ENCODE measurements at places on chromosomes 1 and 21. TPM values are rescaled to one million over a fixed set of nuclear protein-coding genes. Genes with fewer than 3 reads are reported as not detected.

Gene PDE9A
- total RNA-seq = 0.95 TPM

DNA sequence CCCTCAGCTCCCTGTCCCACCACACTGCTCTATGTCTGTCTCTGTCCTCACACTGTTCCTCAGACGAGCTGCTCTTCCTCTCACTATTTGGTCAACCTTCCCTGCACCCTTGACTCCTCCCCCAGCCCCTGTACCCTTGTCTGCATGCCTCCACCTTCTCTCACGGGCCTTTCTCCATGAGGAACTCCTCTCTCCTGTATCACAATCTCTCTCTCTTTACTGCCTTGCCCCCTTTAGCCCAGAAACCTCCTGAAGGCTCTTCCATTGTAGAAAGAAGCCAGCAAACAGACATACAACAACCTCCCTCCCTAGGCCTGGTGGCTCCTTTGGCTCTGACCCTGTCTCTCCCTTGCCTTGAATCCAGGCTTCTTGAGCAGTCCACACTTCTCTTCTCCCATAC is 251.6 kb upstream of the CSF3R start:
- ATAC-seq = no peak

Gene TLR5
- total RNA-seq = not detected

- ATAC-seq = no peak
Observed at GRCh38 chr21:33690874-33691273, 48.6 kb downstream of the ITSN1 start.

- ATAC-seq = no peak
Observed at GRCh38 chr1:20840731-20841130, 53.6 kb upstream of the HP1BP3 start.

- no peak for ATAC-seq
Observed at GRCh38 chr1:165632491-165632890, 1.5 kb downstream of the MGST3 start.

GRCh38 chr1:54581621-54582035 is 33.6 kb downstream of the ACOT11 start:
- ATAC-seq = no peak

DNA sequence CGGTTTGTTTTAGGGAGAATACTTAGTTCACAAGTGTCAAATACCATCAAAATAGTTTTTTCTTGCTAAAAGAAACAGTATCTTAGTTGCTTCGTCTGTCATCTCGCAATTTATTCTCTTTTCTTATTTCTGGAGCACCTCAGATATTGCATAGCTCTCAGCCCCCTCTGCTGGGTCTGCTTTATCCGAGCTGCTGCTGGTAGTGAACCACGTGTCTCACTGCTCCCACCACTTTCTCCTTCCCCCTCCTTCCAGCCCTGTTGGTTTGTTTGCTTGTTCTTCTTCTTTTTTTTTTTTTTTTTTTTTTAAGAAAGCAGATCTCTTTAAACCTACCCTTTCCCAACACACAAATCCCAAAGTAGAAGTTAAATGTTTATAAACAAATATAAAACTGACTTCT is 170.8 kb downstream of the EDEM3 start:
- ATAC-seq = no peak

GRCh38 chr1:74430342-74430934 is 82.0 kb downstream of the LRRC53 start:
- no peak for ATAC-seq

GRCh38 chr1:111499026-111499785 is 4.2 kb downstream of the ADORA3 start:
- ATAC-seq = no peak

GRCh38 chr21:35091496-35091895 is 42.4 kb upstream of the RUNX1 start:
- ATAC-seq = no peak

Gene PTGS2
- total RNA-seq = 0.17 TPM

Gene TTC34
- total RNA-seq = 2.5 TPM

DNA sequence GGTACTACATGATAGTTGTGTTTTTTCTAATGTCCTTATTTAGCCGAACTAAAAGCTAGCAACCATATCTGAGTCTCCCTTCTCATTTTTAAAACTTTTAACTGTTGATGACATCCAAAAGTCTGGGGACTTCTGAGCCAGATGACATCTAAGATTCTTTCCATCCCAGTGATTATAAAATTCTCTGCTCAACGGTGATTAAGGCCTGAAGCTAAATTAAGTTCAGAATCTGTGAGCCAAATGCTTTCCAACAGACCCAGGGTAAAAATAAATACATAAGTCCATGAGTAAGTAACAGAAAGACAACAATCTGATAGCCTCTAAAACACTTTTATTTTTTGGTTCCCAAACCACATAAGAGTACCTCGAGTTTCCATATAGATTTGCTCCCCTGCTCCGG is 13.1 kb upstream of the PTP4A2 start:
- no peak for ATAC-seq

DNA sequence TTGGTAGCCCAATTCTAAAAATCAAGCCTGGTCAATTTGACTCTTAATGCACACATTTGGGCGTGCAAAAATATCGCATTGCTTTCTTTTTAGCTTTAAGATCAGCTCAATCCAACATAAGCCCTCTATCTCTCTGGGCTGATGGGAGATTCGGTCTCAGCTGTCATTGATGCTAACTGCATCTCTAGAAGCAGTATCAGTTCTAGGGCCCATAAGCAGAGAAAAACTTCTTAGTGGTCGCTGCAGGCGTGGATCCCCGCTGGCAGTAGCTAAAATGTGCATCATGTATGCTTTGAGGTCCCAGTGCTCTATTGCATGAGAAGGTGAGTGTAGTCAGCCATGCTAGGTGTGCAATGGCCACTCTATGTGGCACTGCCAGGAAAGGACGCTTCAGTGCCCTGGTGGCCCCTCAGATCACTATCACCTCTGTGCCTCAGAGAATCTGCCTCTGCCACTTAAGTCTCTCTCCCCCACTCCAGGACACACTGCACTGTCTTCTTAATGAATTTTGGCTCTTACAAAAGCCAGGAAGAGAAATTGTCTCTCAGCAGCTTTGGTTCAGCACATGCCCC is 79.7 kb upstream of the GADD45A start:
- no peak for ATAC-seq

Gene GREM2
- 3.4 TPM for total RNA-seq

DNA sequence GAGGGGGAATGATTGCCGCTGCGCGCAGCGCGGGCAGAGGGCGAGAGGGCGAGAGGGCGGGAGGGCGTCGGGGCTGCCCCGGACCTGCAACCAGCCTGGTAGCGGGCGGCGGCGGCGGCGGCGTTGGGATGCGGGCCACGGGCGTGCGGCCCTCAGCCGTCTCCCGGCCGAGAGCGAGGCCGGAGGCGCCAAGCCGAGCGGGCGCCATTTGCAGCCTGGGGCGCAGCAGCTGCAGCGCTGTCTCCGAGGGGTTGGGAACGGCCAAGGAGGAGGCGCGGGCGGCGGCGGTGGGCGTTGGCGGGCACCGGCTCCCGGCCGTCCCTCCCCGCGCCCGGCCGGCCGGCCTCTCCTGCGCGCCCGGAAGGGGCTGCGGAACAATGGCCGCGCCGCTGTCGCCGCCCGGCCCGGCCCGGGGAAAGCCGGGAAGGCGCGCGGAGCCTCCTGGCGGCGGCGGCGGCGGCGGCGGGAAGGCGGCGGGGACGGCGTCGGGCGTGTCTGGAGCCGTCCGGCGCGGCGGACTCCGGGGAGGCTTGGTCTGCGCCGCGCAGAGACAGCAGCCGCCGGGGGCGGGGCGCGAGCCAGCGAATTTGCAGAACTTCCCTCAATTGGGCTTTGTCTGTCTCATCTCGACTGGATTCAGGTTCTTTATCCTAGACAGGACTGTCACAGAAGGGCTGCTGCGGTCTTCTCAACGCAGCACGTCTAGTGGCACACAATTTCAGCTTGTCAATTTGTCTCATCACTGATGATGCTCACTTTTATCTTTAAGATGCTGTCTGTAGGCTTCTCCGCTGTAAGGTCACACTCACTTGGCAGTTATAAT is 35.7 kb downstream of the ZBTB8B start:
- ATAC-seq = peak; percentile 81

Gene ADGRL4
- total RNA-seq = not detected

DNA sequence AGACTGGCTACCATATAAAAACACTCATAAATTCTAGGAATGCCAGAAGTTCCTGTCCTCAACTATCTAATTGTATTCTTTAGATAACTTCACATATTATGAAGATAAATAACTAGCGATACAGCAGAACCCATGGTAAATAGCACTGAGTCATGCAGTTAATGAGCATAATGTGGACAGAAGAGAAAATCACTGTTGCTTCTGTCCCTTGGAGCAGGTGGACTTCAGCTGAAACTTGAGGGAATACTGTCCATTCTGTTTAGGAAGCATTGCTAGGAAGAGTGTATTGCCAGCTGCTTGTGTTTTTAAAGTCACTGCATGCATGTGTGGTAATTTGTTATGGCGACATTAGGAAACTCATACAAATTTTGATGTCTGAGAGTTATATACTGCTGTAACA is 854.4 kb downstream of the LTN1 start:
- ATAC-seq = no peak

Gene HSPB7
- total RNA-seq = not detected

DNA sequence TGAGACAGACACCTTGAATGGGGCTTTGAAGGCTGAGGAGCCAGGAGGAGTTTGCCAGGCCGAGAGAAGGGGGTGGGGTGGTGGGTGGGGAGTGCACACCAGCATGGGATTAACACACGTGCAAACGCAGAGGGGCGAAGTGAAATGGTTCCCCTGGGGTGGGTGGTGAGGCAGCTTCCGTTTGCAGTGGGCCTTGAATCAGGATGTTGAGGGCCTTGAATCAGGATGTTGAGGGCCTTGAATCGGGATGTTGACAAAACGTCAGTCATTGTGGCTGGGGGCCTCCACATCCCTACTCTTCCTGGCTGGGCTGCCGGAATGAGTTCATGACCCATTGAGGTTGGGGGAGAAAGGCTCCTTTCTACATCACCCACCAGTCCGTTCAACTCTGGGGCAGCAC is 16.6 kb downstream of the LDLRAP1 start:
- ATAC-seq = no peak

Gene MYBPH
- not detected for total RNA-seq

Gene GJB3
- total RNA-seq = not detected

Gene ACOT11
- 1.0 TPM for total RNA-seq

GRCh38 chr1:20107796-20108195 is 11.5 kb downstream of the PLA2G2D start:
- no peak for ATAC-seq

Gene HES3
- not detected for total RNA-seq

GRCh38 chr21:42182713-42183371 is 36.1 kb upstream of the ABCG1 start:
- no peak for ATAC-seq

Gene OTUD7B
- 48.7 TPM for total RNA-seq

Gene SH2D5
- total RNA-seq = 0.06 TPM

Gene LORICRIN
- not detected for total RNA-seq

GRCh38 chr1:6954591-6954990 is 169.3 kb downstream of the CAMTA1 start:
- no peak for ATAC-seq

GRCh38 chr1:8572106-8572505 is 245.3 kb downstream of the RERE start:
- ATAC-seq = no peak

DNA sequence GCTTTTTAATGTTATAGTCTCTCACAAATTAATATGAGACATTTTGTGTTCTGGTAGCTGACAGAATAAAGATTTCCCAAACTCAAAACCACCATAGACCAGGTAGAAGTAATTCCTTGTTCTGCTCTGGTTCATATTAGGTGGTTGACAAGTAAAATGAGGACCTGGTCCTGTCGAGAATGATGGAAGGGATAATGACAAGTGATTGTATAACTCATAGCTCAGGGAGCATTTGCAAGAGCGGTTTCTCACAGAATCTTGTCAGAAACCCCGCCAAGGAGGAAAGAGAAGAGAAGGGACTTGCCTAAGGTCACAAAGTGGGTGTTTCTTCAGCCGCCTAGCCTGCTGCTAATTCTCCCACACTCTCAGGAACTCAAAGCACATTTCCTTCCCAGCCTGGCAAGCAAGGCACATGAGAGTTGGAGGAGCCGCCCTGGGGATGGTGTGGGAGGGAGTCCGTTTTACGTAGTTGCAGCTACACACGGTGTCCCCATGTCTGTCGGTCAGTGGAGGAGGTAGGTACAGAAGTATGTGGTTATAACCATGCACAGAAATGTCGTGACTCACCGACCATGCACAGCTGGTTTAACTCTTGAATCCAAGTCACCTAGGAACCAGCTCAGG is 46.5 kb downstream of the SAMD13 start:
- ATAC-seq = no peak

- peak; percentile 71 for ATAC-seq
Observed at GRCh38 chr21:34112316-34113033, 39.1 kb downstream of the MRPS6 start.

Gene RSPH1
- not detected for total RNA-seq

- ATAC-seq = no peak
Observed at GRCh38 chr1:104182251-104182650, 432.6 kb downstream of the AMY1C start.

DNA sequence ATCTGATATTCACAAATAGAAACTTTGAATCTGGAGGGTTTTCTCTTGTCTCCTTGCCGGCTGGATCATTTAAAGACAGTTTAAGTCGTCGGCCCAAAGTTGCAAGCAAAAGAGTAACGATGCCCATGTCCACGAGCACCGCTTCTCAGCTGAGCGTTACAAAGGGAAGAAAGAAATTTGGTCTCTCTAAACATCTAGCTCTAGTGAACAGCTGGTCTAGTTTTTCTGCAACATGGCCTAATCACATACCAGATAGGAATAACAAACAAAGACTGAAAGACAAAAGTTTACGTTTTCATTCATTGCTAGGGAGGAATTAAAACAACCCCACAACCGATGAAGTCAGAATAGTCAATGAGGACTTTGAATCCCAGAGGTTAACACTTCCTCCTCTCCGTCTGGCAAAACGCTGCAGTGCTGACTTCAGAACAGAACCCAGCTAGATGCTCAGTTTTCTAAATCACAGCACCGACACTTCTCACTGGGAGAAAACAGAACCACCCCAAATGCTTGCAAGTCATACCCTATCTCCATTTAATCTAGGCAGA is 69.4 kb downstream of the NTPCR start:
- ATAC-seq = no peak

DNA sequence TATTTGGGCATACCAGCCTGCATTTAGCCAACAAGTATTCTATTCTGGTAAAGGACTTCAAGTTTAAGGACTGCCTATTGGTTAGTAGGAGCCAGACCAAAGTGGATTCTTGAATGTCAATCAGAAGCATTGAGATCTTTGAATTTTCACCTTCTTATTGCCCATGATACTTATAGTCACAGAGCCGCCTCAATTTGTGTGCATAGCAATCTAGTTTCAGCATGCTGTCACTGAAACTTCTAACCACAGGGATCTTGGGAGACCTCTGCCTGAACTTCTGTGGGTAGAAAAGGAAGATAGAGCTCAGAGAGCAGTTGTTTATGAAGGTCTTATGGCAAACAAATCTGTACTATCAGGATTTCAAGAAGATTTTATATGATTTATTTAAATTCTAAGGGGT is 501.4 kb upstream of the USP24 start:
- ATAC-seq = no peak

GRCh38 chr21:25487046-25487594 is 120.2 kb downstream of the MRPL39 start:
- ATAC-seq = peak; percentile 79

Gene AKNAD1
- not detected for total RNA-seq

Gene FAM72B
- 18.6 TPM for total RNA-seq

GRCh38 chr1:42831273-42831672 is 14.1 kb upstream of the SVBP start:
- ATAC-seq = no peak

All from activated T-helper 17 cell treated with anti-CD3 and anti-CD28 coated beads, Interleukin-2, amount 50 U/mL, for 72 hours (primary cell).